T47D (cell line): ENCODE measurements at places on chromosomes 16 and 17.

DNA sequence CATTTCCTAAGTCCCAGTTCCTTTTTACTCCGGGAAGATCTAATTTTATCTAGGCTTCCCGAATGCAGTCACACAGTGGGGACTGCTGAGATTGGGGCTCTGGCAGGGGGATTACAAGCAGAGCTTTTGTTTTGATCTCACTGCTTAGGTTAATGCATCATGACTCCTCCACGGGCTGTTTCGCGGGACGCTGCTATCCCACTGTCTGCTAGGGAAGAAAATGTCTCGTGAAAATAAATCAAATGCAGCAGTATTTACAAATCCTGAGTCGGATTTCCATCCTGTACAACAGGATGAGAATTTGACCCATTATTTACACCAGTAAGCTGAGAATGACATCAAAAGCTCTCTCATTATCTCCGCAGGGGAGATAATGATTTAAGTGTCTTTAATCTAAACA, 83.8 kb downstream of the CDH11 start:
- DNase-seq = no peak

DNA sequence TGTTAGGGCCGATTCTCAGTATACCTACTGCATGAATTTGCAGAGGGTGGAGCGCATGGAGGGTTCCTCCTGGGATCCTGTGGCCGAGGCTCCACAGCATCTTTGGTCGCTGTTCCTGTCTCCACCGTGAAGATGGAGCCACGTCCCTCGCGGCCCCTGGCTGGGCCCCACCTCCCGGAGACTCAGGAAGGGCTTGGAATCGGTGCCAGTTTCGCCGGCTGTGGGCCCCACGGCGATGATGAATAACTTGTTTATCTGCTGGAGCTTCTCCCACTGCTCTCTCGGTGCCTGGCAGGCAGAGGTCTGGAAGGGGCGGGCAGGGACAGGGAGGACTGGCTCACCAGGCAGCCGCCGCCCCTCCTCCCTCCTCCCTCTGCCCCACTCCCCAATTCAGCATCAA, 8.1 kb downstream of the SLC5A11 start:
- DNase-seq = no peak

DNA sequence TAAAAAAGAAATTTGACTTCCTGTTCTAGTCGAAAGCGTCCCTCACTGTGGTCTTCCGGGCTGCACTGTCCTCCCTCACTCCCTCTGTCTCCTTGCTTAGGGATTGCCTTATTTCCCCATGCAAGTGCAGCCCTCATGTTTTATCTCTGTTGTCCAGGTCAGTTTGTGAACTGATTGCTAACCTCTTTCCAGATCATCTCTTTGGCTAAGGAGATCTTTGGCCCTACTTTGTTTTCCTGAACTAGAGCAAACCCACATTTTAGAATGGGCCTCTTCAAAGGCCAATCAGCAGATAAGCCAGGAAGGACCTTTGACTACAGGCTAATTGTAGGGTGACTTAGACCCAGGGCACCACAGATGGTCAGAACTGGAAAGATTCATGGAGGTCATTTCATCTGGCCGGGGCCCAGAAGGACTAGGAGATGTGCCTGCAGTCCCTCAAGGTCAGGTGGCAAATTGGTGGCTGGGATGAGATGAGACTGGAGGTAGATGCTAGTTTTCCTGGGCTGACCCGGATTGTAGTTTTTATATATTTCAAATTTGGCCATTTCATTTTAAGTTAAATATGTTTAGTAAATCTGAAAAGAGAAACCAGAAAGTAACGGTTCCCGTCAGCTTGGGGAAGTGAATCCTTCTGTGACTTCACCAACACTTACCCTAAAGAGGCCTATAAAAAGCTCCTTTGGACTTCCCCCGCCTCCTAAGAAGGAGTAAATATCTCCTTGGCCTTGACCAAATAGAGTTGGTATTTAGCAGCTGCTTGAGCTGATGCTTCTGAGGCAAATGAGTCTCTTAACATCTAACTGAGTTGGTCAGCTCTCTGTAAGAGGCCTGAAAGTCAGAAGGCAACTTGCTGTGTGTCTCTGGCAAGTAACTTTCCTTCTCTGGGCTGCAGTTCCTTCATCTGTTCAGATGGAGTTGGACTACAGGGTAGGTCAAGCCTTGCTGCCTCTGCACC, 6.2 kb upstream of the SLC25A19 start:
- DNase-seq = no peak

DNA sequence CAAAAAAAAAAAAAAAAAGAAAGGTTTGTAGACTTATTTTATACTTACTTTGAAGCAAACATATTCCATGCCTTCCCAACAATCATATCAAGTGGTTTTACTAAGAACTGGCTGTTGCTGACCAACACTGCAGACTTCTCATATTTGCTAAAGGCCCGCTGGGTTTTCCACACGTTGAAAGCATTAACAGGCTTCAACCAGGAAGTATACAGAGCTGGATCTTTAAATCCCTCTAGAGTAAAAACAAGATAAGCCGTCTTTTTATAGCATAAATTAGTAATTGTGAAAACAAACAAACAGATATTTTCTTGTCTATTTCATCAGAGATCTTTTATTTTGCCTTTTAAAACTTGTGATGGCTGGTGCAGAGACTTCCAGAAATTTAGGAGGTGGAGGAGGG, 29.1 kb downstream of the TUBD1 start:
- no peak for DNase-seq
